ENCODE measurements at places on chromosomes 11 and 22.
A peak's percentile ranks its signal among the peaks of the same experiment; 100 is the strongest.

DNA sequence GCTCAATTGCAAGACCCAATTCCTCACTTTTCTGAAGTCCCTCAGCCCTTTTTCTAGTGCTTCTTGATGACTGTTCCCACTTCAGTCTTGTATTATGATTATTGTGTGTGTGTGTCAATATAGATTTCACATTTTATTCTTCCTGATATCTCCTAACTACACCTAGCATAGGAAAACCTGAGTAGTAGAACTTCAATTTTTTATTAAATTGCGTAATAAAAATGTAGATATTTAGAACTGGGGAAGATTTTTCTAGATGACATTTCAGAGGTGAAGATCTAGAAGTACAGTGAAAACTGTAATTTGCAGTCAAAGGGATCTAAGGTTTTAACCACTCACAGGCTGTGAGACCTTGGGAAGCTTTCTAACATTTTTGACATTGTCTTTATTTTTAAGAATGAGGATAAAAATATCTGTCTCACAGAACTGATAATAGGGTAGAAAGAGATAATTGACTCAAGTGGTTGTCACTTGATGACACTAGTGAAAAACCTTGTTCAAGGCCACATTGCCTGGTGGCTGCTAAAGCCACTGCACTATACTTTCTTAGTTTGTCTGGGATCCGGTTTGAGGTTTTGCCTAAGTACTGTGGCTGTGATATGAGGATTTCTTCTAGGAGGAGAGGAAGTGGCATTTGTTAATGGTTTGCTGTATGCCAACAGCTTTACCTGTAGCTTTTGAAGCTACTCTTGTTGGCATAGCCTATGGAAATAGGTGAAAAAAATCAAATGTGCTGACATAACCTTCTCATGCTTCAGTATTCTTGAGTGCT, 32.2 kb upstream of the SESN3 start:
- no peak for DNase-seq

- no peak for DNase-seq
Observed at GRCh38 chr11:67576735-67577475, 6.7 kb upstream of the GSTP1 start.

GRCh38 chr22:42904050-42904449, 47.0 kb upstream of the ARFGAP3 start:
- no peak for DNase-seq

DNA sequence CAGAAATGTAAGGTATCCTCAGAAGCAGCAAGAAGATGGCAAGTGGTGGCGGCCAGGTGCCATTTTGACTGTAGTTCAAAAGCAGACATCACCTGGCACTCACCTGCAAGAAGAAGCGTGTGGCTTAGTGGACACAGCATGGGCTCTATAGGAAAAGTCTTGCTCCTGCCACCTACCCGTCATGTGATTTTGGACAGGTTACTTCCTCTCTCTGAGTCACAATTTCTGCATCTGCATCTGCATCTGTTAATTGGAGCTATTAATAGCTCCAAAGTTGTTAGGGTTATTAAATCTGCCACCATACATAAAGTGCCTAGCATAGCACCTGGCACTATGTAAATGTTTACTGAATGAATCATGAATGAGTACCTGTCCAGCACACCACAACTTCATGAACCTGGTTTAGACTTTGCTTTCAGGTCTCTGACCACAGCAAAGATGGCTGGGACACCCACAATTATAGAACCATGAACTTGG, 16.8 kb downstream of the RAB30 start:
- no peak for DNase-seq

GRCh38 chr22:41660416-41660815, 28.3 kb downstream of the SNU13 start:
- DNase-seq: no peak

- no peak for DNase-seq
Observed at GRCh38 chr22:50504369-50505211, 2.9 kb downstream of the LMF2 start.

DNA sequence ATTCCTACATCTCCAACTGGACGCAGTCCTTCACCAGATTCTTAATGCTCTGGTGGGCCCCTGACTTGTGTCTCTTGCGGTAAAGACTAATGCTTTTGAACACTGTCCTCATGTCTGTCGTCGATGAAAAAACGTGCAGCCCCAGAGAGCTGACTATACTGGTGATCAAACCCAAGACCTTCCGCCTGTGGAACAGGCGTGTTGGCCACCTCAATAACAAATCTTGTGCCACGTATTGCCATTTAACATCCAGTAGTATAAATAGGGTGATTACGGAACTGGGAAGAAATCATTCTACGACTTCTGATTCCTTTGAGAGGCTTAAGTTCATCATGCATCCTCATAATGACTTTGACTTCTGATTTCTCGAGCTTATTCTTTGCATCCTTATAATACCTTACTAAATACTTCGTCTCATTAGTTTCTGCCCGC, 45.6 kb downstream of the OR4D9 start:
- DNase-seq: no peak

DNA sequence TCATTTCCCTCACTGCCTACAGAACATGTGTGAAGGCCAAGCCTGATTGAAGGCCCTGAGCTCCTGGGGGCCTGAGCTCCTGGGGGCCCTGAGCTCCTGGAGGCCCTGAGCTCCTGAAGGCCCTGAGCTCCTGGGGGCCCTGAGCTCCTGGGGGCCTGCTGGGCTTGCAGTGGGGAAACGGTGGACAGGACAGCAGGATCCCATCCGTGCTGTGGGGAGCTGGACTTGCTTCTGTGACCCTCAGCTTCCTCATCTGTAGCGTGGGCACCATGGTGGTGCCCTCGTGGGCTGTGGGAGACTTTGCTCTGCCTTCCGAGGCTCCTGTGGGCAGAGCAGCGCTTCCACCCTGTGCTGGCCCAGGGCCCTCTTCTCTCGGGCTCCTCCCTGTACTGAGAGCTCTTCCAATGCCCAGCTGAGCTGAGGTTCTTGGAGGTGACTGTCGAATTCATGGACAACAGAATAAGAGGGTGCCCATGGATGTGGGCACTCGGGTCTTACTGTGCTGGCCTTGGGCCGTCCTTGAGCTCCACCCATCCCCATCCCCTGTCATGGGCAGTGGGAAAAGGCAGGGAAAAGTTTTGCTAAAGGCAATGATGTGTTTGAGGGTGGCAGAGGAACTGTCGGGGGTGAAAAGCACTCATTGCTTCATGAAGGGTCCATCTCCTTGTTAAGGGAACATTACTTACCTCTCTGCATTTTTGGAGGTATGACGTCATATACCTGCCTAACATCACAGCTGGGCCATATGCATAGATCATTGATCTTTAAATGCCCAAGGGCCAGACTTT, 786.7 kb downstream of the TBC1D22A start:
- no peak for DNase-seq

DNA sequence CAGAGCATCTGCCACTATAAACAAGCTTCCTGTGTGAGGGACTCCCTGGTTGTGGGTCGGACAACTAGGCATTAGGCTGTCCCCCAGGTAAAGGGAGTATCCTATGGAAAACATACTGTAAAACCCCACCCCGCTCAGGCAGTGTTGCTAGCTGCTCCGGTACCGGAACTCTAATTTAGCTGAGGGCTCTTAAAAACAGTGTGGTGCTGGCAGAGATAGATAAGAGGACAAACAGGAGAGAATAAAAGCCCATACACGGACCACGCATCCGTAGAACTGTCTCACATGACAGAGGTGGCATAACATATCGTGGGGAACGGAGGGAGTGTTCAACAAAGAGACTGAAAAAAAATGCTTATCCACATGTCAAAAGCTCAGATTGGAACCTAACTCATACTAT, 3.4 kb upstream of the MOGAT2 start:
- no peak for DNase-seq

- no peak for DNase-seq
Observed at GRCh38 chr11:124315052-124315451, 1.3 kb upstream of the OR8D1 start.

GRCh38 chr11:93221539-93221938, 23.7 kb upstream of the SLC36A4 start:
- no peak for DNase-seq

DNA sequence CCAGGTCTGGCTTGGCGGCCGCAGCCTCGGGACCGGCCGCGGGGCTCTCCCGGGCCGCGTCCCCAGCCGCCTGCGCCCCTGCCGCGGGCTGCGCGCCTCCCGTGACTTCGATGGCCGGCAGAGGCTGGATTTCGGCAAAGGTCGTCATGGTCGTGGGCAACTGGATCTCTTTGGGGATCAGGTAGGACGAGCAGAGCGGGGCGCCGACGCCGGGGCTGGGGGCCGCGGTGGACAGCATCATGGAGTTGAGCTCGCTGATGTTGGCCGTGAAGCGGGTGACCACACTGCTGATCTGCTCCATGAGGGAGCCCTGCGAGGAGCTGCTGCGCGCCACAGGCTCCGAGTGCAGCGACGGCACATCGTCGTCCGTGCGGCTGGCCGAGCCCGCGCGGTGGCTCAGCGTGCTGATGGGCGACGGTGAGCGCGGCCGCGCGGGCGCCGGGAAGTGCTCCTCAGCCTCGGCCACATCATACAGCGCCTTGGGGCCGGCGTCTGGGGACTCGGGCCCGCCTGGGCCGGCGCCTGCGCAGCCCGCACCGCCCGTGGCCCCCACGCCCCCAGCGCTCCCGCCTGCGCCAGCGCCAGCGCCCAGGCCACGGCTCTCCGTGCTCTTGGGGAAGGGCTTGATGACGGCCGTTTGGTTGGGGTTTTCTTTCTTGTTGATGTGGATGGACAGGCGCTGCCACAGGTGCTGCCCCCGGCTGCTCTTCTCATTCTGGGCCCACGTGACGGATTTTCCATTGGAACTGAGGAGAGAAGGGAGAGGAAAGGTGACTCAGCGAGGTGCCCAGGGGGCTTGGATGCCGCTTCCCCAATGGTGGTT, 171.4 kb upstream of the CTSC start:
- no peak for DNase-seq

DNA sequence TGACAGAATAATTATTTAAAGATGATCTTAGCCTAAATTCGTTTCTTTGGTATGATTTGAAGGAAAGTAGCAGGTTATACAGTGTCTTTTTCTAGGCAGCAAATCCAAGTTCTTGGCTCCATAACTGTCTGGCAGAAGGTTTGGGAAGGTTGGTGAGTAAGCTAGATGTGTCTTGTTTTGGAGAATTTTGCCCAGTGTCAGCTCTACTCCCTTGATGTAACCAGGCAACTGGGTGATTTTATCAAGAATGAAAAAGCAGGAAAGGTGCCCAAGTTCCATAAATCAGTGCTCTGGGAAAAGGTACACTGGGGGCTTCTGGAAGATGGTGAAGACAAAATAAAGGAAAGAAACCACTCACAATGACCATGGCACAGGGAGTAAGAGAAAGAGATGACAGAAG, 71.5 kb upstream of the USP47 start:
- no peak for DNase-seq

- DNase-seq: peak; percentile 62
Observed at GRCh38 chr11:65419772-65420481, 2.7 kb upstream of the NEAT1 start.

DNA sequence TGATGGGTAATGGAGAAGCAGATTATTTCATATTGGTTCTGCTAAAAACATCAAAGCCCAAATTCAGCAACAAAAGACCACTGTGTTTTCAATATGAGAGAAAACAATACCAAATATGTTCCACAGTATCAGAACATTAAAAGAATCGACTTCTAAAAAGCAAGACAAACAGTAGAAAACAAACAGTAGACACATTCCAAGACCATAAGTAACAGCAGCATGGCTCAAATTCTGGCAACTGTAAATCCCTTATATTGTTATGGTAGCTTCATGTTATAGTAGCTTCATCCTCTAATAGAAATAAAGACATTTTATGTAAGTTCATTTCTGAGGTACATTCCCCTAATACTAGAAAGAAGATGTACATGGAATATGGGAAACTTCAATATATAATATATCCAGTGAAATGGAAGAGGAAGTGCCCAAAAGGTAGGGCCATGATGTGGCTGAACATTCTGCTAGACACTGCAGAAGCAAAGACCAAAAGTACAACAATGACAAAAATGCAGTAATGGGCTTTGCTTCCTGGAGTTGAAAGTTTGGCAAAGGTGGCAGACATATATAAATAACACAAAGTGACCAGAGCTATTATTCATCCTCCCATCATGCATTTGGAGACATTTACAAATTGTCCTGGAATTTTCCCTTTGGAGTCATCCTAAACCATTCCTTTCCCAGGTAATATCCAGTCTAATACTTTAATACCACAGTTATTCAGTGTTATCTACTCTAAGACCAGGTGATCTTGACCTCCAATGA, 299.9 kb downstream of the DCDC1 start:
- DNase-seq: no peak

DNA sequence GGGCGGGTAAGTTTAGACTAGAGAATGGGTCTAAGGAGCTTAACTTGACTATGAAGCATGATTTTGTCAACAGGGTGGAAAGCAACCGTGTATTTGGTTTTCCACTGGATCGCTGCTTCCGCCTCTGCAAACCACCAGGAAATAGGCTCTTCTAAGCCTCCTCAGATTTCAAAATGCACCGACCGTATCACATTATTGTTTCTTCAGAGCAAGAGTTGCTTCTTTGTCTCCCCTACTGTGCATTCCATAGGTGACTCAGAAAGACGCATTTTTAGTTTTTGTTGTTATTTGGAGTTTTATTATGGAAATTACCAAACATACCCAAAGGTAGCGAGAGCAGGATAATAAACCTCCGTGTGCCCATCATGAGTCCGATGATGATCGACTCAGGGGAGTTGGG, 64.3 kb upstream of the RASD2 start:
- DNase-seq: no peak

- DNase-seq: peak; percentile 31
Observed at GRCh38 chr11:76721755-76722677, 51.5 kb upstream of the LRRC32 start.

- DNase-seq: no peak
Observed at GRCh38 chr22:44882226-44882905, 127.4 kb downstream of the PHF21B start.

- no peak for DNase-seq
Observed at GRCh38 chr11:85634747-85635146, 6.4 kb downstream of the TMEM126B start.

GRCh38 chr11:110011595-110011994, 81.6 kb upstream of the ZC3H12C start:
- no peak for DNase-seq

- DNase-seq: no peak
Observed at GRCh38 chr11:1899090-1899489, 7.4 kb upstream of the PRR33 start.

GRCh38 chr11:102680945-102681344, 24.6 kb downstream of the MMP27 start:
- DNase-seq: peak; percentile 15

GRCh38 chr11:104385884-104386283, 221.9 kb upstream of the PDGFD start:
- DNase-seq: no peak

Data from fibroblast of skin of left biceps (primary cell).